ENCODE measurements at places on chromosomes 7 and 10.

- DNase-seq, result peak; percentile 19
Observed at GRCh38 chr7:95687759-95688343, 84.5 kb upstream of the DYNC1I1 start.

DNA sequence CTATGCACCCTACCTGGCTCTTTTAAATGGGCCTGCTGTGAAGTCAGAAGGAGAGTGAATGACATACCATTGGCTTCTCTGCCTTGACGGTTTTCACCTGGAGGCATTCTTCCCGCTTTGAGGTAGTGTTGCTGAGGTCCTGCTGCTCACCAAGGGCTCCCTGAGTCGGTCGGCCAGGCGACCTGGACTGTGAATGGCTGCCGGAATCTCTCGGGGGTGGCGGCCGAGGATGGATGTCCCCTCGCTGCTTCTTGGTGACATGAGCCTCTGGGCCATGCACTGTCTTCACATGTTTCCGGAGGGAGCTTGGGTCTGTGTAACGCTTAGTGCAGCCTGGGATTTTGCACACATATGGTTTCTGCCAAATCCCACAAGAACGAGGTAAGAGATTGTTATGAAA lies 264.7 kb downstream of the GLI3 start:
- no peak for DNase-seq

- no peak for DNase-seq
Observed at GRCh38 chr10:31708474-31708873, 220.2 kb downstream of the ARHGAP12 start.

DNA sequence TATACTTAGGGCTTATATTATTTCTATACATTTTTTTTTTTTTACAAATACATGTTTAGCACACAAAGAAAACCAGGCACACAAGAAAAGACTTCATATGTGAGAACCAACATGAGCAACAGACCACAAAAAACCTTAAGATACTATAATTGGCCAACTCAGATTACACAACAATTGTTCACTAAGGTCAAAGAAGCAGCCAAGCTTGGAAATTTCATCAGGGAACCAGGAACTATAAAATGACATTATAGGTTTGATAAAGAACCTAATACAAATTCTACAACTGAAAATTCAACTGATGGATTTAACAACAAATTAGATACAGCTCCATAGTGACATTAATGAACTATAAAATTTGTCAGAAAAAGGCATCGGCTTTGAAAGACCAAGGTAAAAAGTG lies 4.4 kb upstream of the LUC7L2 start:
- no peak for DNase-seq

DNA sequence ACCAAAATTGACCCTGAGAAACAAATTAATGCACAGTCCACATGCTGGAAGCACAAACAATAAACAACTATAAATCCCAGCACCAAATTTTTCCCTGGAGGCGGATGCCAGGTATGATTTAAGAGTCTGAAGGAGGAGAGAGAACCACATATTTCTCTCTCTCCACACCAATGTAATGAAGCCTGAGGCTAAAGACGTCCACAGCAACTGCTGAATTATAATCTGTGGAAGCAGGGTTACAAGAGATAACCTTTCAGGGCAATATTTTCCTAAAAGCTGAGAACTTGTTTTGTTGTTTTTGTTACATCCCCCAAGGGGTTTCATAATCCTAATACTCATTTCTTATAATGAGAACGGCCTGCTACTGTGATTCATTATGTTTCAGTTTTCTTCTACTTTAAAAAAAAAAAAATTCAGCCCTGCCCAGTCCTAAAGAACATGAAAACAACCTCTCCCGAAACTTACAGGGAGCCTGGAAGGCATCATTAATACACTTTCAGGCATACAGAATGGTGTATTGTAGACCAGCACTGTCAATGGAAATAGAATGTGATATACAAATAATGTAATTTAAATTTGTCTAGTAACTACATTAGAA lies 48.5 kb upstream of the ABLIM1 start:
- no peak for DNase-seq

DNA sequence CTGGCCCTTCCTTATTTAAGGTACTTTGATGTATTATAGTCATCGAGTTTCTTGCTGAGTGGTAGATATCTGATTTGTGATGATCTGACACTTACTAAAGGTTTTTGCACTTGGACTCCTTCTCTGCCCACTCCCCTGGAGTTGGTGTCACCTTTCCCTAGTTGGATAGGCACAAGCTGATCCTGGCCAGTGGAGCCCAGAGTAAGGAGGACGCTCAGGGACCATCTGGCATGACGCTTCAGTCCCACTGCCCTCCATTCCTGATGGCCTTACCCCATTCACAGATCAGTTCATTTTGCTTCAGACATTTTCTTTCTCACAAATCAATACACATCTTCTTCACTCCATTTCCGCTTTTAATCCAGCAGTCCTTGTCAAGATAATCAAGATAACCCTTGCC lies 20.1 kb downstream of the ASB15 start:
- no peak for DNase-seq

DNA sequence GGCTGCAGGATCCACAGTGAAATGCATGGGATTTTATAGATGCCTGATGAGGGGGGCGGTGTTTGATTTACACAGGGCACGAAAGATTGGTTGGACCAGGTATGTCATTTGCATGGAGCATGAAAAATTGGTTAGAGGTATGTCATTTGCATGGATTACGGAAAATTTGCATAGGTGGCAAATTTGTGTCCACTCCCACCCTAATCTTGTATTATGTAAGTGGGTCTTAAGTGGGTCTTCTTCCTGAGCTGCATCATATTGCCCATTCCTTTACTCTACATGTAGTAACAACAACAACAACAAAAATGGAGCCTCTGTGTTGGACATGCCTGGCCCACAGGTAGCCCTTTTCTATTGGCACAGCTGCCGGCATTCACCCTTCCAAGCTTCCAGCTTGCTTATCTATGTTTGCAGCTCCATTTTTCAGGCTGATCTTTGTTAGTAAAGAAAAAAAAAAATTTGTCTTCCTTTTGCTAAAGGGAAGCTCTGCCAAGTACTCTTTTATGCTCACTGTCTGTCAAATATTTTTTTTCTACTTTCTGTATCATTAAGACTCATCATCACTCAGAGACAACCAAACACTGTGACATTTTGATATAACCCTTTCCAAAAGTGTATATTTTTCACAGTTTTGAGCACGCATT lies 10.3 kb upstream of the ZNF273 start:
- DNase-seq, result no peak

DNA sequence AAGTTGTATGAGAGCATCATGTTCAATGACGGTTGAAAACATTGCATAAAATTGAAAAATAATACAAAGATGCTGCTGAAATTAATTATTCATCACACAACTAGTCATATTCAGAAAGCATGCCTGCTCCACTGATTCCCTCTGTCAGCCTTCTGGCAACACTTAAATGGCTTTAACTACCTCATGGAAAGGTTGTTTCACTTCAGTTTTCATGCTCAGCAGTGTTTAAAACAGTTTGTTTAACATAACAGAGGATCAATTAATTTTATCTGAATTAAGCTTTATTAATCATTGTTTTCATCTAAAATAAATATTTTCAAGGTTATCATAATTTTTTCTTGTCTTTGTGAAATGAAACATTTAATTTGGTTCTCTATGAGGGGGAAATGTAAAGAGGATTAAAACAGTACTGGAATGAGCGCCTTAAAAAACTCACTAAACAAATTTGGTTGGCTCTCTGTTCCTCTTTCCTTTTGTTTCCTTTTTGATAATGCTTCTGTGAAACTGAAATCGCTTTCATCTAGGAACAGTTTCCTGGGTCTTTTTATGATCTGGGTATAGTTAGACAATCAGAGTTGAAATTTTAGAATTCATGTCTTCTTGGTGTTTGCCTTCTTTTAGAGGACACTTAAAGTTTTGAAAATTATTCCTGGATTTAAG lies 427.4 kb downstream of the SH2D4B start:
- no peak for DNase-seq

DNA sequence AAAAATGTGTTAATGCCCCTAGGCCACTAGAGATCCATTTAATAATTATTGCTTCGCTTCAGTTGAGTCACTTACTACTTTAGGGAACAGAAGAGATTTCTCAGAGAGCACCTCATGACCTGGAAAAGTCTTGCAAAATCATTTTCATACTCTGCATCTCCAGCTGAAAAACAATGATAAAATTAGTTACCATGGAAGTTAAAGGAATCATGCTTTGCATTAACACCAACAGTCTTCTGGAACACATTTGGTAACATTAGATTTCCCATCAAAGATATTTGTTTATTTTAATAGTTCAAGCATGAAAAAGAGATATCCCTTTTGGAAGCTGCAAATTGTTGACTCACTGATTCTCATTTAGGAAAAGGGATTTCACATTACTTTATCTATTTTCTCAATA lies 1.8 kb upstream of the STEAP2 start:
- no peak for DNase-seq

DNA sequence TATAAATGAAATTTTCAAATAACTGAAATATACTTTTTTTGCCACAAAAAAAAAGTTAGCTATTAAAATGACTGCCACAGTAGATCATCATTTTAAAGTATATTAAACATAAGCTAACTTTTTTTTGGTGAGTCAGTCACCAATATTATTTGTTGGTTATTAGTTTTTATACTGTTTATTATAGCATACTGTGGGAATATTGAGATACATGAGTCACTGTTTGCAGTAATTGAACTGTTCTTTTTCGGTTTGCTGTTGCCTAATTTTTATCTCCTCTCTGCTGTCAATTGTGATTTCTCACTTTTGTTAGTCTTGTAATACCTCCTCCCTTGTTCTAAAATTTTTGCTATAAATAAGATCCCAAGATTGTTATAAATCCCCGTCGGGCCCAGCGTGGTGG lies 45.7 kb downstream of the BTAF1 start:
- no peak for DNase-seq

DNA sequence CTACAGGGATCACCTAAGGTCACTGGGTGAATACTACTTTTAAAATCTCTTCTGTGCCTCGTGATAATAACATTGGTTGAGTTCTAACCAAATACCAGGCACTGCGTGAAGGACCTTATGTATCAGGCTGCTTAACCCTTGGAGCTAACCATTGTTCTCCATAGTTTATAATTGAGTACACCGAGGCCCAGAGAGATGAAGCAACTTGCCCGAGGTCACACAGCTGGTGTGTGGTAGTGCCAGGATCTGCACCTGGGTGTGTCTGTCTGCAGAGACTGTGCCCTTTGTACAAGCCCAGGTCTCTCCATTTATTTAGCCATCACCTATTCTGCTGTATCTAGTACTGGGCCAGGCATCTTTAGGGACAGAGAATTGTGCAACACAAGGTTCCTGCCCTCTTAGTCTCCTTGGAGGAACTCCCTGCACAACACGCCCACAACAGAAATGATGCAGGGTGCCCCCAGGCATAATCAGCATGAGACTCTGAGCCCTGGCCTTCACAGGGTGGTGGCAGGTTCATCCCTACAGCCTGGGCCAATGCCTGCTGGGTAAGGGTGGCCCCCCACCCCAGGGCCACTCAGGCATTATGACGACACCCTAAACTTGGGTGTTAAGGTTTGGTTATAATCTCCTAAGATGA lies 31.5 kb downstream of the UNC5B start:
- DNase-seq, result no peak

GRCh38 chr7:37045681-37046179 lies 321.4 kb upstream of the AOAH start:
- DNase-seq, result no peak

- no peak for DNase-seq
Observed at GRCh38 chr7:3847336-3847735, 546.3 kb downstream of the SDK1 start.

DNA sequence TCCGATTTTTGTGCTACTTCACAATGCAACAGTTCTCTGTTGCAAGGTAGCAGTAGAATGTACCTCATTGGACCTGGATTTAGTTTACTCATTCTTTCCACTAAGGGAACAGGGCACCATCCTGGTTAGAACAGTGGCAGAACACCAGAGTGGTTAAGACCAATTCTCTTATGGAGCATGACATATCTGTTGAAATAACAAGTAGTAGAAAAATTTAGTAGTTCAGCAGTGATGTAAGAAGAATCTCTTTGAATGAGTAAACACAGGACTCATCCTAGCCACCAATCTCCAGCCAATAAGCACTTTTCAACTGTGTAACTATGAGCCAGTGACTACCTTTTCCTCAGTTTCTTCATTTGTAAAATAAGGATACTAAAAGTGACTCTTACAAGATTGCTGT lies 2.4 kb downstream of the ANKRD22 start:
- no peak for DNase-seq

DNA sequence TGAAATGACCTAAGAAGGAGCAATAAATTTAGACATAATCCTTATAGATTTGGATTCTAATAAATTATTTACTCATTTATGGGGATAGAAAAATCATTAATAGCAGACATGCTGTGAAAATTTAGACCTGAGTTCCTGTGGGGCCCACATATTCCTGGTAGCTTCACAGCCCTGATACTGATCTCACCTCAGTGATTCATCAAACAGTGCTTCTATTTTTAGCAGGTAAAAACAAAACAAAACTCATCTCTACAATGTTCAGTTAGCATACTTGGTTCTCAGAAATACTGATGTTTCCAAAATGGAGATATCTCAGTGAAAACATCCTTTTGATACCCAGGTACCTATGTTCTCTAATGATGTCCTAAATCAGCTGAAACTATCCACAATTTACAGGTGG lies 841.1 kb upstream of the SORCS1 start:
- no peak for DNase-seq

DNA sequence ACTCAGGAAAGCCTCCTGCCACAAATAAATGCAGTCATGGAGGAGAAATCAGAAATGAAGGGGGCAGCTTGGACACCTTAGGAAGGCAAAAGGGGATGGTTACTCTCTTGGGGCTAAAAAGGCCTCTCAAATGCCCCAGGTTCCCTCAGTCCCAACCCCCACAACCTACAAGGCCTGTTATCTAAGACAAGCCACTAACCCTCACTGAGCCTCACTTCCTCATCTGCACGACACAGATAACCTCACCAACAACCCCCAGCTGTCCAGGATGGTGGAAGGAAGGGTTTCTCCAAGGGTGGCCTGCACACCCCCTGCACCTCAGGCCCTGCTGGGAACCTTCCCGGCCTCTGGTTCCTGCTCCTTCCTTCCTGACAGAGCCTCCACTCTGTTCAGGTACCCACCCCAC lies 29.2 kb downstream of the SORBS1 start:
- DNase-seq, result no peak

- no peak for DNase-seq
Observed at GRCh38 chr10:2469802-2470201, 597.5 kb upstream of the PFKP start.

DNA sequence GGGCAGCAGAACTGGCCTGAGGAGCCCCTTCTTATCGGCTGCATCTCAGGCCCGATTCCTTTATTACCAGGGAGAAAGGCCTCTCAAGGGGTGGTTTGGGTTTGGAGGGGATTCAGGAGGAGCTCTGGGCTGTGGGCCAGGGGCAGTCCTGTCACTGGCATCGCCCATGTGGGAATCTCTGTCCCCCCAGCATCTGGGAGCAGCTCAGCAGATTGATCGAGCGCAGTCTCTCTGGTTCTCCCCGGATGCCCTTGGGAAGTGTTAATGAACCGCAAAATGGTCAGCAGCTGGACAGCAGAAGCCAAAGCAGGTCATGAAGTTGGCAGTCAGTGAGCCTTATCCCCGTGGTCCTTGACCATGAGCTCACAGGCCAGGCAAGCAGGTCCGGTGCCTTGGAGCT lies 104.4 kb upstream of the ANLN start:
- DNase-seq, result no peak

GRCh38 chr7:105339404-105340323 lies 49.1 kb downstream of the SRPK2 start:
- DNase-seq, result no peak

Measured in NCI-H1694 (cell line).